ENCODE measurements at places on chromosomes 16 and 17.

GRCh38 chr16:22677024-22677830 is 136.7 kb upstream of the HS3ST2 start:
- no peak overlapping the region for H3K27ac ChIP-seq
- no peaks in the 10 kb centered on the region for H3K27me3 ChIP-seq

DNA sequence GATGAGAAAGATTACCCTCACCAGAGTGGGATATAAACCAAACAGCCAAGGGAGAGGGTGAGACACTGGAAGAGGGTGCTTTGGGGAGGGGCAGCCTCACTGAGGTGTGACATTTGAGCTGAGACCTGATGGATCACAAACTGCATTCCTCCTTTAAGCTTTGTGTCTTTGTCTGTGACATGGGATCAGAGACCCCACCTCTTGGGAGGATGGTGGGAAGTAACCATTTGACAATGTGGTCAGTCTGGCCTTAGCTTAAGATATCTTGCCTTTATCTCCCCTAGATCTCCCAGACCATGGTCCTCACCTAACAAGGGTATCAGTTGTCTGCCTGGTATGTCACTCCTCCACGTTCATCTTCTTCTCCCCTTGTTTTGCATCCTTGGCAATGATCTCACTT is 163.4 kb downstream of the SHISA9 start:
- no peaks in the 10 kb centered on the region for H3K36me3 ChIP-seq
- peaks cover 15% of the 10 kb centered on the region for H3K4me1 ChIP-seq
- H3K27ac ChIP-seq, result no peak overlapping the region
- H3K4me3 ChIP-seq, result no peak overlapping the region
- no peak for DNase-seq

DNA sequence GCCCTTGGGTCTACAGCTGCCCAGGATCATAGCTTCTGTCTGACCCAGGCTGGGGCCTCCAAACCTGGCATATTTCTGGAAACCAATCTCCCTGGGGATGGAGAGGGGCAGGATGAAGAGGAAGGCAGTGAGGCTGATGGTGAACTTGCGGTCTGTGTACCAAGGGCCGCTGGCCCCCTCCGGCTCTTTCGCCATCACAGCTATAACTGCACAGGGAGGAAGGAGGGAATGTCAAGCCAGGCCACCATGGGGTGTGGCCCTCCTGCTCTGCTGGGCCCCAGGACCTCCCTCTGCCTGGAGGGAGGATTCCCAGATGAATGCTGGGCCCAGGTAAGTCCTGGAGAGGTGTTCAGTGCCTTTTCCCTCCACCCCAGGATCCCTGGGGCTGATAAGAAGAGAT is 6.3 kb downstream of the SLC38A7 start:
- H3K4me3 ChIP-seq, result no peak overlapping the region
- no peak for DNase-seq

GRCh38 chr16:30797670-30798309 is 10.8 kb upstream of the ZNF629 start:
- no peaks in the 10 kb centered on the region for H3K4me1 ChIP-seq
- H3K27ac ChIP-seq, result no peak overlapping the region
- no peak overlapping the region for H3K4me3 ChIP-seq
- DNase-seq, result no peak
- no peaks in the 10 kb centered on the region for H3K27me3 ChIP-seq

DNA sequence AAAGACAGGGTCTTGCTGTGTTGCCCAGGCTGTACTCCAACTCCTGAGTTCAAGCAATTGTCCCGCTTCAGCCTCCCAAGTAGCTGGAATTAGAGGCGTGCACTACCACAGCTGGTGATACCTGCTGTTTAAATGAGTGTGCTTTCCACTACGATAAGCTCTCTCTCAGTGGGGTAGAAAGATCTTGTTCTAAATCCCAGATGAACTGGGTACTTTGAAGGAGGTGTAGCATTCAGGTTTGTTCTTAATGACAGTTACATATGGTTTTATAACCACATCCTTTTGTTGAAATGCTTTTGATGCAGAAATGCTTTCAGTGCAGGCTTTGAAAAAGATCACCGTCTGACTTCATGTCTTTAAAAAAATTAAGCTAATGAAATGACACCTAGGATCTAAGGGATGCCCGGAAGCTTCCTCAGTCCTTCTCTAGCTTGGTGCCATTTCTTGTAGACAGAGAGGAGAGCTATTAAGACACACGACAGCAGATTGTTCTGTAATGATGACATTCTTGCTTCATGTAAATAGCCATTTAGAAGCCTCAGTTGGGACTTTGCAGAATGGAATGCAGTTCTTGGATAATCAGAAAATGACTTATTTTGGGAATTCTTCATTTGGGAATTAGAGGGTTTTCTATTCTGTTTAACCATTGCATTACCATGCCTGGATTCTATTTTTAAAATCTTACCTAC is 19.5 kb downstream of the PMM2 start:
- no peaks in the 10 kb centered on the region for H3K27me3 ChIP-seq
- H3K36me3 ChIP-seq, result peaks cover 91% of the 10 kb centered on the region
- H3K4me3 ChIP-seq, result no peak overlapping the region

DNA sequence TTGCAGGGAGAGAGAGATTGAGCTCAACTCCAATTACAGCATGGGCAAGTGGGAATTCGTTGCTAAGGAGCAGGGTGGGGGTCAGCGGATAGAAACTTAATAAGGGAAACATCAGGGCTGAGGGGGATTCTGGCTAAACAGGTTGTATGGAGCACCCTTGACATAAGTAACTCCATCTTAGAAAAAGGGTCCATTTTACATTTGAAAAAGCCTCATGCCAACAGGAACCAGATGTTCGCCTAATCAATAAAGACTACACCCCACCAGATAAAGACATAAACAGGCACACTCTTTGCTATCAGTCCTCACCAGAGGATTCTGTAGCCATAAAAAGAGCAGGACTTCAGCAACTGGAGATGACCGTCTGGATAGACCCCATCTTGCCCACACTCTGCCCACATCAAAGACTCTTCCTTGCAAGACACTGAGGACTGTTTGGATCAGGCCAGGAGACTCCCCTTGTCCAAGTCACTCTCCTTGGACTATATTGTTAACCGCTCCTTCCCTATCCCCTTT is 1.6 kb upstream of the LRRC75A start:
- H3K4me1 ChIP-seq, result peaks cover 14% of the 10 kb centered on the region
- DNase-seq, result no peak
- H3K27ac ChIP-seq, result no peak overlapping the region
- H3K27me3 ChIP-seq, result peaks cover 22% of the 10 kb centered on the region
- H3K36me3 ChIP-seq, result no peaks in the 10 kb centered on the region
- no peak overlapping the region for H3K4me3 ChIP-seq

GRCh38 chr17:43371227-43371821 is 27.5 kb upstream of the ARL4D start:
- H3K4me1 ChIP-seq, result peaks cover 10% of the 10 kb centered on the region
- H3K27ac ChIP-seq, result no peak overlapping the region
- DNase-seq, result no peak
- no peaks in the 10 kb centered on the region for H3K36me3 ChIP-seq
- no peaks in the 10 kb centered on the region for H3K27me3 ChIP-seq

- peaks cover 41% of the 10 kb centered on the region for H3K36me3 ChIP-seq
- DNase-seq, result no peak
- no peaks in the 10 kb centered on the region for H3K4me1 ChIP-seq
- no peak overlapping the region for H3K27ac ChIP-seq
Observed at GRCh38 chr17:47057830-47058229, 78.8 kb upstream of the RPRML start.

GRCh38 chr16:72961115-72961832 is 86.7 kb downstream of the ZFHX3 start:
- no peaks in the 10 kb centered on the region for H3K27me3 ChIP-seq
- no peak overlapping the region for H3K4me3 ChIP-seq
- H3K27ac ChIP-seq, result no peak overlapping the region
- no peak for DNase-seq

GRCh38 chr17:4715063-4715744 is 4.8 kb downstream of the ARRB2 start:
- no peaks in the 10 kb centered on the region for H3K27me3 ChIP-seq
- peaks cover 9% of the 10 kb centered on the region for H3K4me1 ChIP-seq
- no peak overlapping the region for H3K4me3 ChIP-seq
- H3K36me3 ChIP-seq, result peaks cover 21% of the 10 kb centered on the region

GRCh38 chr16:27678955-27679354 is 129.0 kb downstream of the KATNIP start:
- H3K36me3 ChIP-seq, result peaks cover 10% of the 10 kb centered on the region
- no peak overlapping the region for H3K27ac ChIP-seq
- H3K4me3 ChIP-seq, result no peak overlapping the region
- no peak for DNase-seq

GRCh38 chr16:67538666-67539101 is 10.1 kb downstream of the RIPOR1 start:
- H3K4me1 ChIP-seq, result peaks cover 13% of the 10 kb centered on the region
- no peak for DNase-seq
- H3K36me3 ChIP-seq, result peaks cover 33% of the 10 kb centered on the region
- peaks cover 54% of the 10 kb centered on the region for H3K27me3 ChIP-seq

DNA sequence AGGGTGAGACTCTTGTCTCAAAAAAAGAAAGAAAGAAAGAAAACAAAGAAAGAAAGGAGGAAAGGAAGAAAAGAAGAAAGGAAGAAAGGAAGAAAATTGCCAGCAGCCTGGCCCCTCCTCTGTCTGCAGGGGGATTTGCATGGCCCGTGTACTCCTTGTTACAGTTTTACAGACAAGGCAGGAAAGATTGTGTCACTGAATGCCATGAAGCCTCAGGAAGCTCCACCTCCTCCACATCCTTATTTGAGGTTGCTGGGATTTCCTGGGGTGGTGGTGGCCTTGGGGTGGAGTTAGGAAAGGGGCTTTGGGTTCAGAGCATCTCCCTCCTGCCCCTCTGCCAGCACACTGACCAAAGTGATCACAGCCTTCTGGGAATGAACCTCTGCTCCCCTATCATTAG is 23.6 kb downstream of the CFAP20 start:
- no peak overlapping the region for H3K4me3 ChIP-seq
- no peak overlapping the region for H3K27ac ChIP-seq
- no peaks in the 10 kb centered on the region for H3K27me3 ChIP-seq
- no peaks in the 10 kb centered on the region for H3K36me3 ChIP-seq

GRCh38 chr17:51860954-51861561 is 297.5 kb downstream of the CA10 start:
- H3K36me3 ChIP-seq, result no peaks in the 10 kb centered on the region
- no peaks in the 10 kb centered on the region for H3K4me1 ChIP-seq
- no peak overlapping the region for H3K27ac ChIP-seq

DNA sequence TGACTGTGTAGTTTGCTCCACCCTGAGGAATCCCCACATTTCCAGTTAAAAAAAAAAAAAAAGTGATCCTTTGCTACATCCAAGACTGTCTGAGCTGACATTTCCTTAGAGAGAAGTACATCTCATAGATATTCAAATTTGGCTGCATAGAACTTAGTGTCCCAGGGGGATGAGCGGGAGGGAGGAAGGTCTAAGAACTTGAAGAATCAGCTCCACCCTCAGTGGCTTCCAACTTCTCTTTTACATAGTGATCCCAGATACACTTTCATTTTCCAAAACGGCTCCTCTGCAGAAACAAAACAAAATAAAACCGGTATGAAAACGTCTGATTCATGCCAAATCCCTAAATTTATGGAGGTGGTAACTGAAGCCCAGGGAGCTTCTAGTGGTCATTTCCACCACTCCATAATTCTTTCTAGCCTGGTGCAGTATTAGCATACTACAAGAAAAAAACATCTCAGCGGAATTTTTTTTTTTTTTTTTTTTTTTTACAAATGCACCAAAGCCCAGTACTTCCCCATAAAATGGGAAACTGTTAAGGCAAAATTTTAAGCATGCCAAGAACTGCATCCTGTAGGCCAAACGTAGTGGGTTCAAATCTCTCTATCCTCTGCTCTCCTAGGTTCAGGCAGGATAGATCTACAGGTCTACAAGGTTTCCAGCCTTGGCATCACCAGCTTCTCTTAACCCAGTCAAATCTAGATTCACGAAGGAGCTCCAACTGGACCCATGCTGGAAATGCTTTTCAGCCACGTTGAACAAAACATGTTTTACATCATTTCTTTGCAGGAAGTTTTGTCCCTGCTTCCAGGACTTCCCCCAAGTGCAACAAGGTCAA is 29.3 kb downstream of the MAF start:
- DNase-seq, result no peak
- H3K36me3 ChIP-seq, result no peaks in the 10 kb centered on the region
- no peak overlapping the region for H3K4me3 ChIP-seq
- peaks cover 9% of the 10 kb centered on the region for H3K4me1 ChIP-seq
- H3K27me3 ChIP-seq, result no peaks in the 10 kb centered on the region

- no peaks in the 10 kb centered on the region for H3K36me3 ChIP-seq
- peaks cover 3% of the 10 kb centered on the region for H3K27me3 ChIP-seq
Observed at GRCh38 chr16:73046849-73047214, 1.1 kb downstream of the ZFHX3 start.

GRCh38 chr16:13939821-13940220 is 19.9 kb downstream of the ERCC4 start:
- no peak overlapping the region for H3K4me3 ChIP-seq
- DNase-seq, result no peak
- H3K27ac ChIP-seq, result no peak overlapping the region
- no peaks in the 10 kb centered on the region for H3K4me1 ChIP-seq
- H3K27me3 ChIP-seq, result no peaks in the 10 kb centered on the region
- H3K36me3 ChIP-seq, result peaks cover 48% of the 10 kb centered on the region

DNA sequence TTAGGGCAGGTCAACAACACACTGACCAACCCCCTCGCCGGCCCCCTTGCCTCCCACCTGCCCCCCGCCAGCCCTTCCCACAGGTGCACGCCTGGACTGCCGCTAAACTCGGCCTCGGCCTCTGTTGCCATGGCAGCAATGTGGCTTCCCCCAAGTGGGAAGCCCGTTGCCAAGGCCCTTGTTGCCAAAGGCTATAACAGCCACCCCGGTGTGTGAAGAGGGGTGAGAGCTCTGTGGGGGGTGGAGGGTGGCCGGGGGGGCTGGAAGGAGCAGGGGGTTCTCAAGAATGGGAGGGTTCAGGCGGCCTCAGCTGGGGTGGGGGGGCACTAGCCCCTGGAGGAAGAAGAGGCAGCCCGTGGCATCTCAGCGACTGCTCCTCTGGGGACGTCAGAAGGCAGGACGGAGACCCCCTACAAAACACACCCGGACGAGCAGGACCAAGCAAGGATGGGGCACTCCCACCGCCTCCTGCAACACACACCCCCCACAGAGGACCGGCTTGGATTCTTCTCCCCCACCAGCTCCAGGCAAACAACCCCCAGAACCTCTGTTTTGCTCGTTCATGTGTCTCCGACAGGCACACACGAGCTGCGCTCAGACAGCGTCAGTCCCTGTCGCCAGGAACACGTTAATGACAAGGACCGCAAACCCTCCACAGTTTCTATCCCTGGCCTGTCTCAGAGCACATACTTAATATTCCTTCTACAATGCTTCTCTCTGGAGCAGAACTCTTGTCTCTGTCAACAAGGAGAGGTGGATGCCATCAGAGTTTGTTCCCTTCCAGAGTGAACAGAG is 55.7 kb downstream of the ABR start:
- peaks cover 29% of the 10 kb centered on the region for H3K4me1 ChIP-seq
- H3K4me3 ChIP-seq, result no peak overlapping the region
- peaks cover 6% of the 10 kb centered on the region for H3K36me3 ChIP-seq
- no peak overlapping the region for H3K27ac ChIP-seq
